ENCODE measurements at places on chromosomes 1 and 21.

DNA sequence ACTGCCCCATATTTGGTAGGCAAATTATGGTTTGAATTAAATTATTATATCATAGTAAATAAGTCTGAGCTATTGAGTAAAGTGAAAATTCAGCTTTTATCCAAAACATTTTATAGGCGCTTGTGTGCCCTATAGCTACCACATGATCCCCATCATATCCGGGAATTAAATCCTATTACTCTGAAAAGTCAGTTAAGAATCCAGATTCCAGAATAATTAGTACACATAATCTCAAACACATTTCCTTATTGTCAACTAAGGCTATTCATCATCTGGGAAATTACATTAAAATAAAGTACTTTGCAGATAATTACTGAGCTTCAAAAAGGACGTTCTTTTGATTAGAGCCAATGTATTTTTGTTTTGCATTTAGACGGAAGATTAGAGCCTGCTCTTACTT is 72.3 kb downstream of the CTH start:
- DNase-seq: no peak

GRCh38 chr21:34519694-34520093 is 7.7 kb upstream of the KCNE1 start:
- no peak for DNase-seq

DNA sequence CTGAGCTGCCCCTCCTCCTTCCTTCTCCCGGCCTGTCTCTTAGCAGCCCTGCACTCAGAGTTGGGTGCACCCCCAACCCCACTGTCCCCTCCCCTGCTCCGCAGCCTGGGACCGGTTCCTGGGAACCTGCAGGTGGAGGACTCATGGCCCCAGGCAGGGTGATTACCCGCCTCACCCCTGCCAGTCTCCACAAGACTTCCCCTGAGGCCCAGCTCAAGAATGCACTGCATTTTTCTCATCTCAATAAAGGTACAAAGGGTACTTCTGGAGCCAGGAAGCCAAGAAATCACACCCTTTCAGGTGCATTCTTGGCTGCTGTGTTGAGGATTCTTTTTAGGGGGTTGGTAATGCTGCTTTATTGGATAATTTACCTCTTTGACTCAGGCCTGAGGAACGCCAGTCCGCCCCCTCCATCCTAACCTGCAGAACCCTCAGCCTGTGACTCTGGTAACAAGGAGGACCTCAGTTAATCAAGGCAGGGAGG is 126.3 kb upstream of the TMPRSS2 start:
- no peak for DNase-seq

DNA sequence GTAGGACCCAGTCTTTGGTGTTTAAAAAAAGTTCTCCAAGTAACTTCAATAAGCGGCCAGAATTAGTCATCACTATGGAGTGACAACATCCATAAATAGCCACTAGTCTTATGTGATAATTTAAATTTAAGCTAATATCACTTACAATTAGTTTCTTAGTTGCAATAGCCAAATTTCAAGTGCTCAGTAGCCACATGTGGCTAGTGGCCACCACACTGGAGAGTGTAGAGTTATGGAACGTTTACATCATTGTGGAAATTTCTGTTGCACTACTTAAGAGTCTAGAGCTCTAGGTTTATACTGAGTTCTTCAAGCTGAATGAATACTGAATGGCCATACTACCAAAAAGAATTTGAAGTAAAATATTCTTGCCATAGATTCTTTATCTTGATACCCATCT is 121.1 kb downstream of the RUNX1 start:
- no peak for DNase-seq

GRCh38 chr1:148318123-148318903 is 164.8 kb downstream of the PPIAL4G start:
- DNase-seq: no peak

- DNase-seq: no peak
Observed at GRCh38 chr1:88791192-88791591, 100.2 kb downstream of the GTF2B start.

- DNase-seq: no peak
Observed at GRCh38 chr1:222616525-222616924, 1.4 kb upstream of the MIA3 start.

DNA sequence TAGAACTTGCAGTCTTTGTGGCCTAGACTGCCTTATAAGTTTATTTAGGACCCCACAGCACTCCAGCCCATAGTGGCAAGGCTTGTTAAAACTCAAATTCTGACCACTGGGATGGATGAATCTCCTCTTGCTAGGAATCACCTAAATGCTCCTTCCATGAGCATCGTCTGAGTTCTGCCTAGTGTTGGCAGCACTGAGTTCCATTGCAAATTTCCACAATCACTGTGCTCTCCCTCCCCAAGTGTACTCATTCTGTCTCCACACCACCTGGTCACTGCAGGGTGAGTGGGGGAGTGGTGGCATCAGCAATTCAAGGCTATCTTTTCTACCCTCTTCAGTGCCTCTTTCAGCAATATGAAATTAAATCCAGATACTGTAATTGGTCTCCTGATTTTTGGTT is 46.7 kb upstream of the PTBP2 start:
- DNase-seq: no peak

DNA sequence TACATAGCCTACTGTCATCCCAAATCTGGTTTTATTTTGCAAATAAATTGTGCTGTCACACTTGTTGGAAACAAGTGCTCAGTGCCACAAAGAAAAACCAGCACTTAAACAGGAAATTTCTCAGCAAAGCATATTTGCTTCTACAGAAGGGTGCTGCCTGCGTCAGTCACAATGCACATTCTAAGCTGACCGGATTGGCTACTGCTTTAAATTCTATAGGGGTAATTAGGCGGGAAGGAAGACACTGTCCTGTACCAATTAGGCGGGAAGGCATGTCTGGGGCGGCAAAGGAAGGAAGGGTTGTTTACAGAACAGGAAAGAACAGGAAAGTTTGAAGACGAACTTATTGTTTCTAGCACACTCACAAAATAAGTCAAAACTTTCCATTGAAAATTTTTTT is 2.8 kb downstream of the IFI16 start:
- DNase-seq: no peak

DNA sequence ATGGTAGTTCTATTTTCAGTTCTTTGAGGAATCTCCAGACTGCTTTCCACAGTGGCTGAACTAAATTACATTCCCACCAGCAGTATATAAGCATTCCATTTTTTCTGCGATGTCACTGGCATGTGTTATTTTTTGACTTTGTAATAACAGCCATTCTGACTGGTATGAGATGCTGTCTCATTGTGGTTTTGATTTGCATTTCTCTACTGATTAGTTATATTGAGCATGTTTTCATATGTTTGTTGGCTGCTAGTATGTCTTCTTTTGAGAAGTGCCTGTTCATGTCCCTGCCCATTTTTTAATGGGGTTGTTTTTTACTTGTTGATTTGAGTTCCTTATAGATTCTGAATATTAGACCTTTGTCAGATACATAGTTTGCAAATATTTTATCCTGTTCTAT is 87.9 kb downstream of the RPS6KC1 start:
- DNase-seq: no peak

DNA sequence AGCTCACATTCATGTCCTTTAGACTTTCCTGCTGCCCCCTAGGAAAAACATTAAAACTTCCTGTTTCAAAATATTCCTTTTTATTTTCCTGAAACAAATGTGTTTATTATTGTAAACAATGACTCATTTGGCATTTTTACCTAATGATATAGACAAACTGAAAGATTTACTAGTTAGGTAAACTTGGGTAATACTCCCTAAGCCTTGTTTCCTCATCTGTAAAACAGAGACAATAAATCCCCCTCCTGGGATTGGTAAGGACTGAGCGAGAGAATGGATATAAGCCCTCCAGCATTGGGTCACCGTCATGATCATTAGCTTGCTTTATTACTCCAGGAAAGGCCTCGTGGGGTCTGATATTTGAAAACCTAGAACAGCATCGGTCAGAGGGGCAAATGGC is 59.8 kb downstream of the LPAR3 start:
- no peak for DNase-seq

GRCh38 chr1:157842939-157843338 is 1.3 kb upstream of the CD5L start:
- no peak for DNase-seq

GRCh38 chr1:6727535-6727934 is 25.9 kb upstream of the DNAJC11 start:
- no peak for DNase-seq

DNA sequence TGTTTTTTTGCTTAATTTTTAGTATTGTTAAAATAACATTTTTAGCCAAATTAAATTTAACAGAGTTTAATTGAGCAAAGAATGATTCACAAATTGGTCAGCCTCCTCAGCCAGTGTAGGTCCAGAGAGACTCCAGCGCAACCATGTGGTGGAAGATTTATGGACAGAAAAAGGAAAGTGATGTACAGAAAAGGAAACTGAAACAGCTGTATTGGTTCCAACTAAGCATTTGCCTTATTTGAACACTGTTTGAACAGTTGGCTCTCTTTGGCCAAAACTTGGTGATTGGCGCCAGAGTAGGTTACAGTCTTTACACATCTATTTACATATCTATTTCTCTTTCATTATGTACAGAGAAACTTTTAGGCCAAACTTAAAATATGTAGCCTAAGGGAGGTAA is 19.4 kb downstream of the RPS6KC1 start:
- DNase-seq: no peak

DNA sequence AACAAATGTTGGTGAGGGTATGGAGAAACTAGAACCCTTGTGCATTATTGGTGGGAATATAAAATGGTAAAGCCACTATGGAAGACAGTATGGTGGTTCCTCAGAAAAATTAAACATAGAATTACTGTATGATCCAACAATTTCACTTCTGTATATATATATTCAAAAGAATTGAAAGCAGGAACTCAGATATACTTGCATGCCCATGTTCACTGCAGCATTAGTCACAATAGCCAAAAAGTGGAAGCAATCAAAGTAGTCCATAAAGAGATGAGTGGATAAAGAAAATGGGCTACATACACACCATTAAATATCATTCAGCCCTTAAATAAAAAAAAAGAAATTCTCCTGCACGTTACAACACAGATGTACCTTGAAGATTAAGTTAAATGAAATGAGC is 34.1 kb downstream of the ABL2 start:
- no peak for DNase-seq

- DNase-seq: no peak
Observed at GRCh38 chr21:27817074-27817473, 850.2 kb upstream of the ADAMTS5 start.

GRCh38 chr1:107195476-107195875 is 54.6 kb downstream of the NTNG1 start:
- DNase-seq: no peak

All from vagina (tissue), 2 donors.